H9 (cell line): ENCODE measurements at places on chromosomes 2 and 18. TPM values are rescaled to one million over a fixed set of nuclear protein-coding genes. Genes with fewer than 3 reads are reported as not detected.
A peak's percentile ranks its signal among the peaks of the same experiment; 100 is the strongest.

The C1QL2 gene
- total RNA-seq, result 0.81 and 0.90 TPM in 2 replicates

The ZSWIM2 gene
- not detected in 2 replicates for total RNA-seq

The CLEC4F gene
- not detected in 2 replicates for total RNA-seq

The GPR155 gene
- total RNA-seq, result 0.35 TPM in 2 replicates

The SLC4A5 gene
- total RNA-seq, result 0.42 and 0.50 TPM in 2 replicates

The SKOR2 gene
- total RNA-seq, result 0.18 and 0.24 TPM in 2 replicates

The RAB6C gene
- total RNA-seq, result not detected in 2 replicates

The PID1 gene
- total RNA-seq, result 1.4 and 1.9 TPM in 2 replicates

The PSTPIP2 gene
- 3.3 and 3.6 TPM in 2 replicates for total RNA-seq

The CCBE1 gene
- 0.39 and 0.46 TPM in 2 replicates for total RNA-seq

The IL36RN gene
- total RNA-seq, result not detected in 2 replicates

The VWC2L gene
- total RNA-seq, result not detected in 2 replicates

The RRM2 gene
- total RNA-seq, result 163 and 176 TPM in 2 replicates

GRCh38 chr18:25365242-25365641, 13.3 kb upstream of the ZNF521 start:
- DNase-seq, result no peak

- no peak for DNase-seq
These were observed 262.1 kb downstream of the MYCN start for GRCh38 chr2:16202266-16203020.

GRCh38 chr2:26650713-26651469, 9.7 kb upstream of the CIB4 start:
- DNase-seq, result peak; percentile 12

GRCh38 chr2:238939521-238940403, 91.9 kb downstream of the TWIST2 start:
- DNase-seq, result peak; percentile 8

DNA sequence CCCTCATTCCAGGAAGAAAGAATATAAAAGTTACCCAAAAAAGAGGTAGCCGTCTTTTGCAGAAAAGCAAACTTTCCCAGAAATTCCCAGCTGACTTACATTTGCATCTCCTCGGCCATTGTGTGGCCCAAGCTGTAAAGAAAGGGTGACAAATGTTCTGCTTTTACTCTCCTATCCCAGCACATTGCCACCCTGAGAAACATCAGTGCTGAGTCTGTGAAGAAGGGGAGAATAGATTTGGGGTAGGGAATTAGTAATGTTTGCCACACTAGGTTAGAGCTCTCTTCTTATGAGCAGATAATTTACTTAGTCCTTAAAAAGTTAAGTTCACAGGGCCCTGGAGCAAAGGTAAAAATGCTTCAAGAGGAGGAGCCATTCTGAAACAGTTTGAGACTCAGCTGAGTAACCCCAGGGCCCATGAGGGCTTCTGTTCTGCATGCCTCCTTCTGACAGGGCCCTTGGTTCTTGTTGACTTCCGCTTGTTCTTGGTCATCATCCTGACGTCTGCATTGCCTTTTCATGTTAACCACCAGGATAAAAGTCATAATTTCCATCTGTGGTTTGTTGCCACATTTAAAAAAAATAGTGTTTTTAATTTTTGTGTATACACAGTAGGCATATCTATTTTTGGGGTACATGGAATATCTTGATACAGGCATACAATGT, 550.7 kb downstream of the RNF144A start:
- no peak for DNase-seq

DNA sequence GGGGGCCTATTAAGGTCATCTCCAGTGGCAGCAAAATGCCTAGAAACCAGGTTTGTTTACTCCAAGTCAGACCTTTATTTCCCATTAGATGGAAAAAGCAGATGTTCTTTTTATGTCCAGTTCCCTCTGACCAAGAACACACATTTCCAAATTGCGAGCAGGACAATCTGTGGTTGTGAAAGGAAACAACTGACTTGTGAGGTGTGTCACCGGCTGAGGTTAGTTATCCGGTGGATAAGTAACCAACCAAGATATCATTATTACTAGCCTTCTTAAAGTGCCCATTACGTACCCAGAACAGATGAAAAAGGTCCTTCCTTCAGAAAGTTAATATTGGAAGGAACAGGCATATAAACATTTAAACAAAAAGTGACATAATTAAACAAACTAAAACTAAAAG, 112.9 kb downstream of the THADA start:
- DNase-seq, result no peak

GRCh38 chr2:60742419-60742818, 13.6 kb upstream of the PAPOLG start:
- no peak for DNase-seq

- DNase-seq, result no peak
These were observed 4.7 kb downstream of the EEF1B2 start for GRCh38 chr2:206164261-206164862.

- peak; percentile 95 for DNase-seq
These were observed 49.5 kb downstream of the C2orf42 start for GRCh38 chr2:70141212-70141901.

- no peak for DNase-seq
These were observed 222.6 kb downstream of the MREG start for GRCh38 chr2:215790523-215791421.

DNA sequence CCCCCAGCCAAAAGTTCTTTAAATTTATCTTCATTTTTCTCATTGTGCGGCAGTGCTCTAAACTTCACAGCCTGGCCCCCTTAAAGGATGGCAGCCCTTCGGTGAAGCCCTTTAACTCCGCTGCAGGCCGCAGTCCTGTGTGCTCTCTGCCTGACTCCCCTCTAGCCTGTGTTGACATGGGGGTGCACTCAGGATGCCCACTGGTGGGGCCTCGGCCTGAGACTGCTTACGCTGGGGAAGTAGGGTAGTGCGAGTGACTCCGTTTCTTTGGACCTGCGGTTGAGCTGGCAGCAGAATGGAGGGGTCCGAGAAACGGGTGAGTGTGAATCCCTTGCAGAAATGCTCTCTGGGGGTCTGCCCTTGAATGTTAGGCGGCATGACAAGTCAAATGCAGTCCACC, 5.6 kb downstream of the RAB12 start:
- DNase-seq, result no peak

DNA sequence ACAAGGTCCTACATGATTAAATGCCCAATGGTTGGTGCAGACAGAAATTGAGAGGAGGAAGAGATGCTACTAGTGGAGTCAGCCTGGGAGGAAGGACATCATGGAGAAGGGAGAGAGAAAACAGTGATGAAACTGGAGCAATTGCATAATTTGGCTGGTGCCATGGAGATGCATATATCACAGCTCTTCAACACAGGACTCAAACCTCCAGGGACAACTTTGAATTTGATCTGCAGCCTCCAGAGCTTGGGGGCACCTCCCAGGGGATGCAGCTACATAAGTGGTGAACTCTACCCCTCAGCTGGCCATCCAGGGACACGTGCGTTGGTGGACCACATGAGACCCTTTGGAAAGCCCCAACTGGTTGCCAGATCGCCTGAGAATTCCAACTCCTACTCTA, 80.4 kb downstream of the CTAGE1 start:
- no peak for DNase-seq

DNA sequence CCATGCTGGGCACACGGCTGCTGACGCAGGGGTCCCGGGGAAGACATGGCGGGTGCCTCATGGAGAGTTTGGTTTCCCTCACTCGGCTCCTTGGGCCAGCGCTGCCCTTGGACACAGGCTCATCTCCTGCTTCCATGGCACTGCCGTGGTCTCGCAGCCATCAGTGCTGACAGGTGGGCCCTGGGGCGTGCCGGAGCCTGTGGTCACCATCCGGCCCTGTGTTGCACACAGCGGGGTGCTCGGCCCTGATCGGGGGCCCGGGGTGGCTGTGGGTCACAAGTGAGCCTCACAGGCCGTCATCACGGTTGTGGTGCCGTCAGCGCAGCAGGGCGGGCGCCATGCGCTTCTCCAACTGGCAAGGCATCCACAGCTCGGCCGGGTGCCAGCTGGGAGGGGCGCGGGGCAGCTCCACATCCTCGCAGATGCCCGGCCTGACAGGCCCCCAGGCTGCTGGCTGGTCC, 582 bp downstream of the RTP5 start:
- no peak for DNase-seq

GRCh38 chr2:102929721-102930120, 167.9 kb downstream of the TMEM182 start:
- no peak for DNase-seq

DNA sequence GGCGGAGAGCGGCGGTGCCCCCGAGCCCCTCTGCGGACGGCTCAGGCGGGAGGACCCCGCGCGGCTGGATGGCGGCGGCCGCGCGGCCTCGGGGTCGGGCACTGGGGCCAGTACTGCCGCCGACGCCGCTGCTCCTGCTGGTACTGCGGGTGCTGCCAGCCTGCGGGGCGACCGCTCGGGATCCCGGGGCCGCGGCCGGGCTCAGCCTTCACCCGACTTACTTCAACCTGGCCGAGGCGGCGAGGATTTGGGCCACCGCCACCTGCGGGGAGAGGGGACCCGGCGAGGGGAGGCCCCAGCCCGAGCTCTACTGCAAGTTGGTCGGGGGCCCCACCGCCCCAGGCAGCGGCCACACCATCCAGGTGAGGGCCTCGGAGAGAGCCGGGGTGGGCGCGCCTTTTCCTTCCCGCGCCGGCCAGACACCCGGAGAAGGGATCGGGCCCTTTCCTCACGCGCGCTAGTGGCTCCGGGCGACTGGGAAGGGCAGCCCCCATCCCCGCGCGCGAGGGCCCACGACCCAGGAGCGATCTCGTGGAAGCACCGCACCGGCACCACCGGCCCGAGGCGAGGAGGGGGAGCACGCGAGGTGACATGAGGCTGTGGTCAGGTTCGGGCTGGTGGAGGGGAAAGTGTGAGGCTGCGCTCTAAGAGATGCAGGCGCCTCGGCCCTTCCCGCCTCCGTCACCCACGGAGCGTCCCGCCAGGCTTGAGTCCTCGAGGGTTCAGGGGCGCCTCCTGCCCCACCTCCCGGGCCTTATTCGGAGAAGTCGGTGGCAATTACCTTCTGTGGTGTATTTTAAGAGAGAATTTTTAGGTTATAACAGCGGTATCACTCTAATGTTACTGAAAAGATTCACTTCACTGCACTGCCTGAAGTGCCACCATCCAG, 607 bp downstream of the LAMA3 start:
- peak; percentile 52 for DNase-seq

DNA sequence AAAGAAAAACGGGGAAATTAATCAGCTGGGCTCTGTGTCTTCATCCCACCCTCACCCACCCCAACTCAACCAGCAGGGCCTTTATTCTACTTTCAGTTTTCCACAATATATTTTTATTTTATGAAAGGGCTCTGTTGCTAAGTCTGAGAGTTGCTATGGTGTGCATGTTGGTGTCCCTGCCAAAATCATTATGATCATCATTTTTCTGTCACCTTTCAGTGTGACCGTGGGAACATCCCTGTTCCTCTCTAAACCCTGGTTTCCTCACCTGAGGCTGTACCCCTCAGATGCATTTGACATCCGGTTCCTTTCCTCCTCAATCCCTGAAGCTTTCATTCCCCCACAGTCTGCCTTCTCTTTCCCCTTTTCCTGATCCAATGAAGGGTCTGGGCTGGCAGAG, 180.5 kb downstream of the ZFP36L2 start:
- DNase-seq, result no peak

DNA sequence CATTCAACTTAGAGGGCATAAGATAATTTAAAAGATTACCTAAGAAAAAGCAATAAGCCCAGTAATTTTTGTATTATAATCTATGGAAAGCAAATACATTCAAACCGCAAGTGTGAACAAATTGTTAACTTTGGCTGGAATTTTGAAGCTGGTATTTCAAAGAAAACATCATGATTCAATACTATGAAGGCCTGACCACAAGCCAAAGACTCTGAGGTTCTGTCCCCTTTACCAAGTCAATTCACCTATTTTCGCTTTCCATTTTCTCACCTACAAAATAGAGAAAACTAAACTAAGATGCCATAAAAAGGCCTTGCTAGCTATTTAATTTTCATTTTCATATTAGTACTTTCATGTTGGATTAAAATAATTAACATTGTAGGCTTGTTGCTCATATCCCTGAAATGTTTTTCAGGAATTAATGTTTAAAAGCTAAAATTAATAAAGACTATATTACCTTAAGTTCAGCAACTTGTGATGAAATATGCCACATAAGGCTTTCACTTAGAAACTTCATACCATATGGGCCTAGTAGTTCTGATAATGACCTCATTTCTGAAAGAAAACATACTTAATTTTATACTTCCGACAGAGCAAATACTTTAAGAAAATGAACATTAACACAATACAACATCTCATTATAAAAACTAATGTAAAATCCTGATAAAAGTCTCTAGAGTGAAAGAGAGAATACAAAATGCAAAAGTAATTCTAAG, 85.7 kb upstream of the FRZB start:
- DNase-seq, result no peak

DNA sequence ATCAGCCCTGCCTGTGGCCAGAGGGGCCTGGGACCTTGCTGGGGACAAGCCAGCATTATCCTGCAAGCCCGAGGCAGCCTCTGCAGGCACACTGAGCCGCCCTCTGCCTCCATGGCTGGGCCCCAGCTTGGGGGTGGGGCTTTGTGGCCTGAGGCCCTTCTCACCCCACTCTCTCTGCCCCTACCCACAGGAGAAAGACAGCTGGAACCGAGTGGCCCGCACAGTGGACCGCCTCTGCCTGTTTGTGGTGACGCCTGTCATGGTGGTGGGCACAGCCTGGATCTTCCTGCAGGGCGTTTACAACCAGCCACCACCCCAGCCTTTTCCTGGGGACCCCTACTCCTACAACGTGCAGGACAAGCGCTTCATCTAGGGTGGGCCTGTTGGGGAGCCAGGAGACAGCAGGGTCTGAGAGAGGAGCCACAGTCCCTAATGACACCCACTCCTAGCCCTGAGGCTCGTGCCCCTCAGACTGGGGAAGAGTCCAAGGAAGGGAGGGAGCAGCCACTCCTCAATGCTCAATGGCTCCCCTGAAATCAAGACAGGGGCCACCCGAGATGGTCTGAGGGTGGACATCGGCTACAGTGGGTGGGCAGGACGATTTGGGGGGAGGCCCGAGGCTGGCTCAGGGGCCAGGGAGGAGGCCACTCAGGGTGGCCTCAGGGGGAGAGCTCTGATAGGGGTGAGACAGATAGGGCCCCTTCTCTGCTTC, 4.4 kb upstream of the CHRNG start:
- DNase-seq, result no peak

DNA sequence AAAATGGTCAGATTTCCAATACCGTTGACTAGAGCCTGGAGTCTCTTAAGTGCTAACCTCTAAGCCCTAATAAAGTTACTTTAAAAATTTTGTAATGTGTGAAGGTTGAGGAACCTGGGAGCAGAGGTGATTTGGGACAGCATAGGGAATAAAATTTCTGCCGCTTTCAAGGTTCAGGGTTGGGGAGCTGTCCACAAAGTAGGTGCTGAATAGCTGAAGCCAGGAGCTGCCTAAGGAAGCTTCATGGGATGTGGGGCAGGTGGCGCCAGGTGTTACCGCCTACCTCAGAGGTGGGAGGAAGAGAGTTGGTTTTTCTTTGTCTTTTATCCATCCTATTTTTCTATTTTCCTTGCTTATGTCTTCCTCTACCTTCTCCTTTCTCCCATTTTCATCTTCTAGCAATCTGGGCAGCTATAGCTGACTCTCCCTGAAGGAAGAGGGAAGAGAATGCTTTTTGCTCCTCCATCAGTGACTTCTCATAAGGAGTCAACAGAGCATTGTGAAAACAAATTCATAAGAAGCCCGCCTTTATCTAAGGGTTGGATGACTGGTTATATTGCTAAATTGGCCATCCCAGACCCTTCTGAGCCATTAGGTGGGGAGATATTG, 178.7 kb downstream of the CLIP4 start:
- peak; percentile 77 for DNase-seq

- no peak for DNase-seq
These were observed 66.7 kb downstream of the MYT1L start for GRCh38 chr2:2264416-2264815.
